ENCODE measurements at places on chromosomes 13 and 19.

DNA sequence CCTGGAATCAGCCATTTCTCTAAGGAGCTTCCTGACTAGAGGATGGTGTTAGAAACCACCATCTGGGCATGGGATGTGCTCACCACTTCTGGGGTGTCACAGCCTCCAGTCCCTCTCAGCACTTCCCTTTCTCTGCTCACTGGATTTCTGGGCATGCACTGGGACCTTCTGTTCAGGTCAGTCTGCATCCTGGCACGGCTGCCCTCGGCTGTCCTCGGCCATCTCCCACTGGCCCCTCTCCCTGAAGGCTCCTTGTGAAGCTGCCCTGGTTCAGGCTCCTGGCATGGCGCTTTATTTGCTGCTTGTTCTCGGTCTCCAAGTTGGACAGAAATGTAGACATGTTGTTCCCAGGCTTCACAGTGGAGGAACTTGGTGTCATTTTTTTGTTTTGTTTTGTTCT lies 60.0 kb downstream of the TEX29 start:
- DNase-seq: no peak

GRCh38 chr13:75796825-75797224 lies 160.7 kb downstream of the LMO7 start:
- DNase-seq: no peak

DNA sequence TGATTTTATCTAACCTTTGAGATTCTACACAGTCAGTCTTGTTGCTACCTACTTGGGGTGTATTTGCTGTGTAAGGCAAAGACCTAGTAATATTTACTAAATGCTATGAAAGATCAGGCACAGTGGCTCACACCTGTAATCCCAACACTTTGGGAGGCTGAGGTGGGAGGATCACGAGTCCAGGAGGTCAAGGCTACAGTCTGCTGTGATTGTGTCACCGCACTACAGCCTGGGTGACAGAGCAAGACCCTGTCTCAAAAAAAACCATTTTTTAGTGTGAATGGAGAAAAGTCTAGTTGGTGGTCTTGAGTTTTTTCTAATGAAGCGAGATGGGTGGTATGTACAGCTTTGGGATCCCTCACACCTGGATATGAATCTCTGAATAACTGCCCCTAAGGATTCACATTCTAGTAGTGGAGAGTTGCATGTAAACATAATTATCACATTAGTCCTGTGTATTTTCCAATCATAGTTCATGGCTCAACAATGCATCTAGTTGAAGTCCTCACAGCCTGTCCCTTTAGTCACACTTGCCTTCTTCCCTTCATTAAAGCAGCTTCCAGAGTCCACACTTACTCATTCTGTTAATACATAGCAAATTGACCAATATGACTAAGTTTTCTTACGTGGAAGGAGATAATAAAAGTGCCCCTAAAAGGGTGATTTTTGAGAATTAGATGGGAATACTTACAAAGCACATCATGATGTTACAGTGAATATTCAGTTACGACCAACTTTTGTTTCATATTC lies 7.5 kb downstream of the RPL21 start:
- DNase-seq: no peak

DNA sequence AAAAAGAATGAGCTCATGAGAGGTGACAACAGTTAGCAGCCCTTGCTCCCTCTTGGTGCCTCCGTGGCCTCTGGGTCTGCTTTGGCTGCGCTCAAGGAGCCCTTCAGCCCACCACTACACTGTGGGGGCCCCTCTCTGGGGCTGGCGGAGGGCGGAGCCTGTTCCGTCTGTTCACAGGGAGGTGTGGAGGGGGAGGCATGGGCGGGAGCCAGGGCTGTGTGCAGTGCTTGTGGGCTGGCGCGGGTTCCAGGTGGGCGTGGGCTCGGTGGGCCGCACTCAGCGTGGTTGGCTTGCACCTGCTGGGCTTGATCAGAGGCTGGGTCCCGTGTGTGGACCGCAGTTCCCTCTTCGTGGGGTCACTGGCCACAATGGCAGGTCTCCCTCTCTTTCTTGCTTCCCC lies 953.4 kb upstream of the PRR20A start:
- DNase-seq: no peak

DNA sequence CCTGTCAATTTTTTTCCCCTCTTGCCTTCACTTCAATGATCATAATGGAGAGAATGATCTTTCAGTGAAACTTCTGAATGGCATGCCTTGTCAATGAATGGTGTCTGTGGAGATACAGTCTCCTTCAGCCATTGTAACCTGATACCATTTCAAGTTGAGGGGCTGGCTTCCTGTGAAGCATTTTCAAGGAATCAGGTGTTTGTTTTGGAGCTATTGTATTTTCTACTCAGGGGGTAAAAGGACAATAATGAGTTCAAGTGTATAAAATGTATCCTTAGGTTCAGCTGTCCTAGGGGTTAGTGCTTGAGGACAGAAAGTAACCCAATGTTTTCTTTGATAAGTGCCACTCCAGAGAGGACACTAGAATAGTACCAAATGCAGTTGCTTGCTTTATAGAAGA lies 23.8 kb upstream of the CBY2 start:
- DNase-seq: no peak

Measured in CD4-positive, alpha-beta T cell (primary cell).